ENCODE measurements at places on chromosomes 7 and 10.

DNA sequence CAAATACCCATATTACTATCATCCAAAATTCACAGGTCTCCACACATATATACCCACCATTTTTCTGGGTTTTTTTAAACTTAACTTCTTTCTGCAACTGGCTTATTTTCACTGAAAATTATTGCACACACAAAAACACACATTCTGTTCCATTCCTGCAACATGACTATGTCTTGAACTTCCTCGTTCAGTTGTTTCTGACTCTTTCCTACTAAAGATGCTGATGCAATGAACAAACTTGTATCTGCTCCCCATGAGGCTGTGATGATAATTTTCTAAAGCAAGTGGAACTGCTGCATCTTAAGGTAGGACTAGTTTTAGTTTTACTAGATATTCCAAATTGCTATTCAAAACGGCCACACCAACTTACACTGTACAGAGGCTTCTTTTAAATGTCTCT is 77.7 kb downstream of the OSBPL3 start:
- no peak for DNase-seq

DNA sequence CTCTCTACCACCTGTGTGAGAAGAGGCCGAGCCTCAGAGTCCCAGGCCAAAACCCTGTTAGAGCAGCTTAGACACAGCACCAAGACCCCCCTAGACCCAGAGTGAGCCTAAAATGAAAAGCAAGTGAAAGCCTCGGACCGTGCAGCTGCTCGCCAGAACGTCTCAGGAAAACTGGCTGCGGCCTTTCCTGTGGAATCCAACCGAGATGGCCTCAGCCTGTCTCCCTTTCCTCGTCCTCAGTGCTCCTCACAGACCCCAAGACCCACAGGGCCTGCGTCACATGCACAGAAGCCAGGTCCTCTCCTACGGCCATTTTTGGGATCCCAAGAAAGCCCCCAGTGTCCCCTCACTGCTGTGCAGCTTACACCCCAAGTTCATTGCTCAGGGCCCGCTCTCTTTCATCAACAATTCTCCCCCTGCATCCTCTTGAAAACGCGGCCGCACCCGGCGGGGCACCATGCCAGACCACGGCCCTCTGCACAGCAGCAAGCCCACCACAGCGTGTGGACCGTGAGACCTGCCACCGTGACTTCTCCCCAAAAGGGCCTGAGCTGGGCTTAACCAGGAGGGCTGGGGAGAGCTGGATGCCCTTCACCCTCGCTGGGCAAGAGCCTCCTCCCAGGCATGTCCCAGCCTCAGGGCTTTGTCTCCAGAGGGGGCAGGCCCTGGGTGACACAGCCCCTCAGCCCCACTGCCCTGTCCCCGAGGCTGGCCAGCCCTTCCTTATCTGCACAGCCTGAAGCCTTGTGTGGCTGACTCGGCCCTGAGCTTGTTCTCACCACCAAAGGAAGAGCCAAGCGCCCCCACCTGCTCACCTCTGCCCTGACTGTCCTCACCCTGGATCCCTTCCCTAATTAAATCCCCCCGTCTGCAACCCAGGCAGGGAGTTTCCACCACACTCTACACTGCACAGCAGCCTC is 142.9 kb downstream of the PTPRN2 start:
- DNase-seq = no peak

GRCh38 chr10:109592391-109592790 is 330.9 kb downstream of the XPNPEP1 start:
- no peak for DNase-seq

DNA sequence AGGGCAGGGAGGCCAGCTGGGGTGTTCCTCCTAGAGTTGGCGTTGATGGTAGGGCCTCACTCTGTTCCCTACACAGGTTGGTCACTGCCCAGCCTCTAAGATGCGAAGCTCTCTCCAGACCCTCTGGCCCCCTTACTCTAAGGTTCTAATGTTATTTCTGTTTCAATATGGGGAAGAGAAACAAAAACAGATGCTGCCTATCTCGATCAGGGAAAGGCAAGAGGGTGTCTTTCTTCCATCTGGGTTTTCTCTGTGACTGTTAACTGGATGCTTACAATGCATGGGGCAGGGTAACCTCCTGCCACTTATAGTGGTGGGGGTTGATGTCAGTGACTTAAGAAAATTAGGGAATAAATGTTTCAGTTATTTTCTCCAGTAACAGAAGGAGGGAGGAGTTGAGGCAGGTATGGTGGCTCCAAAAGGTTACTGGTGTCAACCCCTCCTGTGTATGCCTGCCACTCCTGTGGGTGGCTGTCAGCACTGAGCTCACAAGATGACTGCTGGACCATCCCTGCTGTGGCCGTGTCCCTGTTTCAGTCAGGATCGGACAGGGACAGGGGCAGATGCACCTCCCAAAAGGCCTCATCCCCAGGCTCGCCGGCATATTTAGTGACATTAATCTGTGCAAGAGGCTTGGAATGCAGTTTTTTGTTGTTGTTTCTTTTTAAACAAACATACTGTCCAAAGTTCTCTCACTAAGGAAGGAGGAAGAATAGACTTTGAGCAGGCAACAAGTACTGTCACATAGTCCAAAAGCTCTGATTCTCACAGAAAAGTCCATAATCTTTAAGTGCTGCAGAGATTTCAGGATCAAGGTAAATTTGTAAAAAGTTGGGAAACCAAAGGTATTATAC is 39.6 kb upstream of the SYPL1 start:
- no peak for DNase-seq

GRCh38 chr10:6978187-6978627 is 398.1 kb upstream of the PRKCQ start:
- no peak for DNase-seq

GRCh38 chr7:130951303-130951975 is 217.4 kb upstream of the KLF14 start:
- DNase-seq = no peak

DNA sequence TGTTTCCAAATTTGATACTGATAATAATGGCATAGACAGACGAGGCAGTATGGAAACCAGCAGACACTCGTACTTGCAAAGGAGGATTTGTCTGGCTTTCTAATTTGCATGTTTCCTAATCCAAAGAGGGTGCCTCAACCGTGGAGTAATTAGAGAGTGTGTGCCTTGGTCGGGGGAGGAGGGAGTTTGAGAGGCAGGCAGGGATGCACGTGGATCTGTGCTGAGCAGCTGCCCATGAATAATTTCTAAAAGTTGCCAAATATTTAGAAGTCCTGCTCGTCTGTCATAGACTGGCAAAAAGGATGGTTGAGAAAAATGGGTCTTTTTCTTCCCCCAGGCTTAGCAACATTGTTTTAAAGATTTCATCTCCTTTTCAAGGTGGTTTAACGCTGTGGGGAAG is 69.4 kb downstream of the PTPRE start:
- no peak for DNase-seq

- DNase-seq = no peak
Measured at GRCh38 chr10:122655524-122656307, 43.9 kb downstream of the C10orf120 start.

GRCh38 chr10:78691301-78692030 is 377.3 kb upstream of the ZMIZ1 start:
- DNase-seq = no peak

DNA sequence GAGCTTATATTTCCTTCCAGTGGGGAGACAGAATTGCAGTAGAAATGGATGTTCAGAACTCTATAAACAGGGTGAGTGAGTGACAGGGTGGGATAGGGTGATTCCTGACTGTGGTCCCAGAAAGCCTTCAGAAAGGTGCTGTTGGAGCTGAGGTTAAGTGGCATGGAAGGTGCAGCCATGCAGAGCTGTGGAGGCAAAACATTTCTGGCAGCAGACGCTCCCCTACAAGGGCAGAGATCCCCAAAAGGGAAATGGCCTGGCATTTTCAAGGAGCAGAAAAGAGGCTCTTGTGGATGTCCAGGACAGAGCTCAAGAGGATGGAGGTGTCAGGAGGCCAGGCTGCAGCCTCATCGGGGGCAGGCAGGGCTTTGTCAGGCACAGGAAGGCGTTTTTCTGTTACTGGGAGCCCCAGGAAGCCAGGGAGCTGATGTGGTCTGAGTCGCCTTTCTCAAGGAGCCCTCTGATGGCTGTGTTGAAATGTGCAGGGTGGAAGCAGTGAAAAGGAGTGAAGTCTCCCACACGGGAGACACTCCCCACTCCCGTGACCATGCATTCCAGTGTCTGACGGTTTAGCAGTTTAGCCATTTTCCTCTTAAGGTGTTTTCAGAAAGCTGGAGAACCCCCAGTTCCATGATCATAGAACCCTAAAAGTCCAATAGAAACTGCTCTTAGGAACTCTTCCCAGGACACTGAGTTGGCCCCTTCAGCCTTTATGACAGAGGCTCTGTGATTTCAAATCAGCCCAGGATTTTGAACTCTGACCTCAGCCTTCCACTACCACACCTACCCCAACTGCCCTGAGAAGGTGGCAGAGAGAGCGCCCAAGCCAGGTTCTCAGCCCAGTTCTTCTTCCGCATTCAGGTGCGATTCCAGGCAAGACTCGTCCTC is 96.2 kb downstream of the C10orf105 start:
- DNase-seq = no peak

GRCh38 chr7:30920021-30920583 is 8.4 kb downstream of the AQP1 start:
- no peak for DNase-seq

DNA sequence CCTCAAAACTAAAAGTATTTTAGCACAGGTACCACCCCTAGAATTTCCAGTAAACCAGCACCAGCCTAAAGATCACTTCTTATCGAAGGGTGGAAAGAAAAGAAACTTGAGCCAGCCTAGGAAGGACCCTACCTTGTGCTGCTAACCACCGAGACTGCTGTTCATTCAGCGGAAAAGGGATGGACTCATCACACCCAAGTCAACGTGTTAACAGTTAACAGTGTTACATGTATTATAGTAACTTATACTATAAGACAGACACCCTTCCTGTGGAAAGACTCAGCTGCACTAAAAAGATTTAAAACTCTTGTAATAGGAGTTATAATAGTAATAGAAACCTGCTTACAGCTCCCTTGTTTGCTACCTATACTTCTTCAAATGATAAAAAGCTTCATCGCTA is 39.8 kb downstream of the MINDY4 start:
- no peak for DNase-seq

DNA sequence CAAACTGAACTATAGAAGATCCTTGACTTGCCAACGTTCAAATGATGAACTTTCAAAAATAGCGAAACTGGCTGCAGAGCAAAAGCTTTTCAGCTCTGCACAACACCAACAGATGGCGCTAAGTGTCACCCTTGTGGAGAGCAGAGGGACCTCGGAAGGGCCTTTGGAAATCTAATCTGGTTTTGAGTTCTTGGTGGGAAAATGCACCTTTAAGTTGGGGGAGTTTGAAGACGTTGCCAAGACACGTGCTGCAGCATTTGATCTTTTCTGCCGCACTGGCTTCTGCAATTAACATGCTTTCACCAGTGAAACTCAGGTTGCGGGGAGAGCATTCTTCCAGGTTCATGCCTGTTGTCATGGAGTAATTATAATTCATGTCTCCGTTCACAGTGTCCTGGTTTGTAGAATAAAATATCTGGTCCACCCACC is 26.3 kb upstream of the WDR11 start:
- DNase-seq = no peak

DNA sequence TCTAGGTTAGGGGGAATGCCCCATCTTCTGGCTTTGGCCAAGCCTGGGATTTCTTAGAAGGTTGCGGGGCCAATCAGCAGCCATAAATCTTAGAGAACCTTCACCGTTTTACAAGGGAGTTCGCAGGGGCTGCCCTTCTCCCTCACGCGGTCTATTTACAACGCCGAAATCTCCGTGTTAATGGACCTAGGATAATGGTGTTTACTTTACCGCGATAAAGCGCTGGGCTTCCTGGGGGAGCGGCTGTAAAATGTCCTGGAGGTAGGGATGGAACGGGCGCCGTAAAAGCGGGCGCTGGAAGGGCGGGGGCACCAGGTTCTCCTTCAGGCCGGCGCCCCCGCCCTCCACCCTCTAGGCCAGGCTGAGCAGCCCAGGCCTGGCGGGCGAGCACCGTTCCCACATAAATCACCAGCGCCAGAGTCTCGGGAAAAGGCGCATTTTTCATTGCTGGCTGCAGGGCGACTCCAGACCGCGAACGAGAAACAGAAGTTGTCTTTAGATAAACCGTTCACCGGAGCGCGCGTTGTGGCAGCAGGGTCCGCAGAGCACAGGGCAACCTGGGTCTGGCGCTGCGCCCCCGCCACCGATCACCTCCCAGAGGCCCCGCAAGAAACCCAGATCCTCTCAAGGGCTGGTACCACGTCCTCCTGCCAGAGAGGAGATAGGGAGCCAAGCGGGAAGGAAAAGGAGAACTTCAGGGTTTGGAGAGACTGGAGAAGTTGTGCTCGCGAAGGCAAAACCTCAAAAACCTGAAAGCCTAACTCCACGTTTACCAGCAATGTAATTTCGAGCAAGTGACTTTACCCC is 12.5 kb upstream of the NKX2-3 start:
- DNase-seq = no peak

DNA sequence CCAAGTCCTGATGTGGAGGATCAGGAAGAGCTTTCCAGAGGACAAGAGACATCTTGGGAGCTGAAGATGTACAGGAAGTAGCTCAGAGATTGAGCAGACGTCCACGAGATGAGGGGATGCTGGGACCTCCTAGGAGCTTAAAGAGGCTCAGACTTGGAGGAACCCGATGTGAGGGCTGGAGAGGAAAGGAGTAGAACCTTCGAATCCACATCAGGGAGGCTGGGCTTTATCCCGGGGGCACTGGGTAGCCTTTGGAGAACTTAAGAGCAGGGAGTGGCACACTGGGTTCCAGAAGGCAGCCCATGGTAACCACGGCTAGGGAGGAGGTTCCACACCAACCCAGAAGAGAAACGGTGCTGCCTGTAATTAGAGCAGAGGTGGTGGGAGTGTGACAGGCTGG is 10.8 kb downstream of the PRKCQ start:
- DNase-seq = no peak

GRCh38 chr10:128263891-128264688 is 137.9 kb upstream of the MKI67 start:
- peak; percentile 3 for DNase-seq

GRCh38 chr10:80649183-80649582 is 111.5 kb downstream of the SH2D4B start:
- DNase-seq = no peak

DNA sequence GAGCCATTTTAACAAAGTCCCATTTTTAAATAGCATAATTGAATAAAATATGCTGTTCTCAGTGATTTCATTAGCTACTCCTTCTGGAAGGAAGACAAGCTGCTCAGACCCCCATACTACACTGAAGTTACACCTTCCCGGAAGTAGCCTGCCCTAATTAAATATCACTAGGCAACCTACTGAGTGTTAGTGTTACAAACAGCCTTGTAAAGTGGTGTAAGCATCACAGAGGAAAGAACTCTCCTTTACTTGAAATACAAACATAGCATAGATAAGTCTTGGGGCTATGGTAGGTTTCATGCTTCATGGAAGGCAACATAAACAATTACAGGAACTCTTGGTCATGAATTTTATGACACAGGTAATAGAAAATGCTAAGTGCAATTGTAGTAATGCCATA is 43.4 kb upstream of the PTN start:
- no peak for DNase-seq

DNA sequence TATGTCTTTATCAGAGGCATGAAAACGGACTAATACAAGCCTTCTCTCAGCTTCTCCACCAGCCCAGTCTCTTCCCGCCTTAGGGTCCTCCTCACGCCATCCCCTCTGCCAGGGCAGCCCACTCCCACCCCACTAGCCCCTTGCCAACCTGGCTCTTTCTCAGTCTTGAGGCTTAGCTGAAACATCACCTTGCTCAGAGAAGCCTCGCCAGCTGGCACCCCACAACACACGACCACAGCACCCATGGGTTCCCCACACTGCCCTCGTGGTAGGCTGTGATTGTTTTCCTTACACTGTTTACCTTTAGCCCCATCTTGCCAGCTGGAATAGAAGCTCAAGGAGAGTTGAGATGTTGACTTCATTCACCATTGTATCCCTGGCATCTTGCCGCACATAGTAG is 44.4 kb downstream of the GPAM start:
- DNase-seq = no peak
